Gastrocnemius medialis (tissue), 4 donors: ENCODE measurements at places on chromosomes 5 and 9. TPM values are rescaled to one million over a fixed set of nuclear protein-coding genes. Genes with fewer than 3 reads are reported as not detected.

Gene IFNA2
- not detected for total RNA-seq

Gene NR2F1-AS1
- total RNA-seq = not detected

Gene MAMDC2
- 8.5 TPM for total RNA-seq

DNA sequence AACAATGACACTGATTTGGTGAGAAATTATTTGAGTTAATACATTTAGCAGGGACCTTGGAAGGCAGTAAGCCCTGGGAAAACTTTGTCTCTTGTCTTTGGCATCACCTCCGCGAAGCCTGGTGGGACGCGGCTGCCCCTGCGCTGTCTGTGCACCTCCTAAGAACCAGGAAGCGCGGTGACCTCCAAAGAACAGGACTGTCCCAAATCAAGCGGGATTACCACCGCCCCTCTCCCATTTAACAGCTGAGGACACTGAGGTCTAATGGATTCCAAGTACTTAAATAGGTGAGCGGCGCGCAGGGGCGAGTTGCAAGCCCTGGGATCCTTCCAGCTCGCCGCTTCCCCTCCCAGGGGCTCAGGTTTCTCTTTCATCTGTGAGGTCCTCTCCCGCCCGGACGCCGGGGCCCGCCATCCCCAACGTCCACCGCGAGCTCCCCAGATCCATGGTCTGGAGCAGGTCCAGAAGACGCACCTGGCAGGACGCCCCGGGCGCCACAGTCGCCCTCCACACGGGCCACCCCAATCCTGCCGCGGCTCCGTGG, 432 bp downstream of the STARD4 start:
- H3K27ac ChIP-seq = peak overlapping the region; percentile 81
- H3K27me3 ChIP-seq = no peaks in the 10 kb centered on the region
- peak overlapping the region; percentile 79 for H3K4me3 ChIP-seq
- DNase-seq = peak; percentile 5
- no peaks in the 10 kb centered on the region for H3K36me3 ChIP-seq

DNA sequence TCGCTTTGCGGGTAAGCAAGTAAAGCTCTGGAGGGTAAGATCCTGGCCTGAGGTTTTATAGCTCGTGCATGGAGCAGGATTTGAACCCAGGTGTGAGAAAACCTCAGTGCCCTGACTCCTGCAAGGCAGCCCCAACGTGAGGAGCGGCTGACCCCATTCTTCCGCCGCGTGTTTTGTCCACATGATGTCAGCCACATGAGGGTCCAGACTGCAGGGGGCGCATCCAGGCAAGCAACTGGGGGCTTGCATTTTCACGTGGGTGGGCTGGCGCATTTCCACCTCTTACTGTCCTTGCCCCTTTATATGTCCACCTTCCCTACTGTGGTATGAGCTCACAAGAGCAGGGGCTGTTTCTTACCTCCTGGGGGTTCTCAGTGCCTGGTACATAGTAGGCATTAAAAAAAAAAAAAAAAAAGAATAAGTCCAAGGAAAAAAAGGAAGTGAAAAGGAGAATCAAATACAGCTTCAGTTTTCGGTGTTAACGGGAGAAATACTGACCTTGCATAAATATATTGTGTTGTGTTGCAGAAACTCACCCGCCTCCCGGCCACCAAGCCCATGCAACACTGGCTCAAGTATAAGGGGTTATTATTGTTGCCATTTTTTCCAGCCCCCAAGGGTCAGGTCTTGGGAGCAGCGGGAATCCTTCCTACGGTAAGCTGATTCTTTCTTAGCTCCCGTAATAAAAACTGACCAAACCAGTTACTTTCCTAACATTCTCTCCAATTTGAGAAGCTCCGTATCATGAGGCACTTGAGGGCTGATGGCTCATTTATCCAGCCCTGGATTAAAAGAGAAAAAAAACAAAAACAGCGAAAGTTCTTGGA, 15.0 kb downstream of the TLX3 start:
- no peak for DNase-seq
- no peak overlapping the region for H3K27ac ChIP-seq
- peaks cover 53% of the 10 kb centered on the region for H3K27me3 ChIP-seq
- H3K4me3 ChIP-seq = no peak overlapping the region

GRCh38 chr5:157574456-157575380, 857 bp downstream of the ADAM19 start:
- peaks cover 52% of the 10 kb centered on the region for H3K4me1 ChIP-seq
- peak overlapping the region; percentile 61 for H3K4me3 ChIP-seq
- no peaks in the 10 kb centered on the region for H3K27me3 ChIP-seq
- no peaks in the 10 kb centered on the region for H3K36me3 ChIP-seq

GRCh38 chr5:119048246-119048645, 22.6 kb upstream of the DMXL1 start:
- DNase-seq = no peak
- no peaks in the 10 kb centered on the region for H3K36me3 ChIP-seq
- H3K4me1 ChIP-seq = no peaks in the 10 kb centered on the region
- no peak overlapping the region for H3K27ac ChIP-seq
- no peaks in the 10 kb centered on the region for H3K27me3 ChIP-seq
- no peak overlapping the region for H3K4me3 ChIP-seq

- H3K27me3 ChIP-seq = no peaks in the 10 kb centered on the region
- DNase-seq = no peak
- no peaks in the 10 kb centered on the region for H3K4me1 ChIP-seq
- H3K27ac ChIP-seq = no peak overlapping the region
These were observed 111.8 kb downstream of the CAVIN4 start for GRCh38 chr9:100689635-100690034.

- peak; percentile 11 for DNase-seq
- H3K4me1 ChIP-seq = peaks cover 12% of the 10 kb centered on the region
- peak overlapping the region; percentile 85 for H3K4me3 ChIP-seq
These were observed 403 bp downstream of the KIF2A start for GRCh38 chr5:62306323-62306895.

GRCh38 chr5:61732369-61732768, 400.3 kb downstream of the ZSWIM6 start:
- DNase-seq = no peak
- no peaks in the 10 kb centered on the region for H3K4me1 ChIP-seq
- H3K36me3 ChIP-seq = no peaks in the 10 kb centered on the region
- no peaks in the 10 kb centered on the region for H3K27me3 ChIP-seq
- no peak overlapping the region for H3K4me3 ChIP-seq

- DNase-seq = no peak
- no peaks in the 10 kb centered on the region for H3K27me3 ChIP-seq
- no peak overlapping the region for H3K27ac ChIP-seq
- H3K4me3 ChIP-seq = no peak overlapping the region
- H3K36me3 ChIP-seq = no peaks in the 10 kb centered on the region
These were observed 233.6 kb downstream of the SAXO1 start for GRCh38 chr9:18799428-18799827.

DNA sequence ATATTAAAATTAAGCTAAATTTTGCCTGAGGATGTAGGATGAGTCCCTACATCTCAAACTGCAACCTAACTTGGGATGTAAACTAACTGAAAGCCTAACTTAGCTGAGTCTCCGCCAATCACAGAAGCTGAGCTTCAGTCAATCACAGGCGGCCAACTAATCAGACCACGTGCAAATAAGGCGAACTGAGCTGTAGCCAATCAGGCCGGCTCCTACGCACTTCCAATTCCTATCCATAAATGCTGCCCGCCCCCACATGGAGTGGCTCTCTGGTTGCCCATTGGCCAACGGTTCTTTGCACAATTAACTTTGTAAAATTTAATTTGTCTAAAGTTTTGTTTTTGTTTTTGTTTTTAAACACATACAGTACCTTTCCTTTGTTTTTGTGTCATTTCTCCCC, 13.9 kb upstream of the GPX8 start:
- no peak overlapping the region for H3K27ac ChIP-seq
- H3K27me3 ChIP-seq = no peaks in the 10 kb centered on the region
- peaks cover 4% of the 10 kb centered on the region for H3K4me1 ChIP-seq

DNA sequence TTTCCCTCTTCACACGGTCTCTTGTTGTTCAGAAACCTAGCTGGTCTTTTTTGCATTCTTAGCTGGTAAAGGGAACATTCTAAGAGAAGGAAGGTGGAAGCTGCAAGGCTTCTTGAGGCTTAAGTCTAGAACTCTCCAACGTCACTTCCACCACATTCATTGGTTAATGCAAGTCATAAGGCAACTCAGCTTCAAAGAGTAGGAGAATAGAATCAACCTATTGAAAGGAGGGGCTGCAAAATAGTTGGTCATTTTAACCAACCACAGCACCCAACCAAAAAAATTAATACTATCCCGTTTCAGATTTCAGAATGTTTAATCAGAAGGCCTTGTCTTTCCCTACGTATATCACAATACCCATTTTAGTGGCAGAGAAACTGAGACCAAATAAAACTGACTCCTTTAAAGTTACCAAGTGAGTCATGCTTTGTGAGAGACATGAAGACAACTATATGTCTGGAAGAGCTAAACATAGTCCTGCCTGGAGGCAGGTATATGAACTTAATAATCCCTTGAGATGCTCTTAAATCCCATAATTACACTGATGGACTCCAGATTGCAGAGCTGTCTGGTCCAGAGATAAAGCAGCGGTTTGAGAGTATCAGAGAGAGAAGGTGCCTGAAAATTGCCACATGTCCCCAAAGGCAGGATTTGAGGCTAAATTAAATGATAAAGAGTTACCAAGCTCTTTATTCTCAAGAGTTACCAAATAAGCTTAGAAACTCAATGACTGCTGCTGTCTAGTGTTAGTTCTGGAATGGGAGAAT, 14.4 kb downstream of the DOCK8 start:
- H3K27ac ChIP-seq = no peak overlapping the region
- H3K36me3 ChIP-seq = no peaks in the 10 kb centered on the region
- H3K27me3 ChIP-seq = no peaks in the 10 kb centered on the region
